Activated T-helper 17 cell treated with anti-CD3 and anti-CD28 coated beads, Interleukin-2, amount 50 U/mL, for 72 hours (primary cell): ENCODE measurements at places on chromosomes 11 and 22. TPM values are rescaled to one million over a fixed set of nuclear protein-coding genes. Genes with fewer than 3 reads are reported as not detected.

GRAP2 gene
- total RNA-seq = 94.2 TPM

NARS2 gene
- total RNA-seq = 21.1 TPM

DDTL gene
- 2.8 TPM for total RNA-seq

IGF2 gene
- 7.4 TPM for total RNA-seq

RFPL2 gene
- 0.30 TPM for total RNA-seq

SMPD1 gene
- total RNA-seq = 12.9 TPM

CAVIN3 gene
- 7.6 TPM for total RNA-seq

GRCh38 chr11:45238724-45239123 is 47.4 kb downstream of the SYT13 start:
- no peak for ATAC-seq

DNA sequence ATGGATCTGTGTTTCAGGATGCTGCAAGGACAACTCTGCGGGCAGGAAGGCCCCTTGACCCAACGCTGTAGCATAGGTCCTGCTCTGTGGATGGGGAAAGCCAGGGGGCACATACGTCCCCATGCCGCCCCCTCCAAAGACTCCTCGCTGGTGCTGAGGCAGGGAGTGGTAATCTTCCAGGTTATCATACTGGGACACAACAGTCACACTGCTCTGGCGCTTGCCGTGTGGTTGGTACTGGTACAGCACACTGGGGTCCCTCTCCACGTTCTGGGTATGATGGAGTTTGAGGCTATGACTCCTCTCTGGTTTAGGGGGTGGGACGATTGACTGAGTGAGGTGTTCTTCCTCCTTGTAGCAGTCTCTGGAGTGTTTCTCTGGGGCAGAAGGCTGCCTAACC is 26.2 kb upstream of the TP53AIP1 start:
- no peak for ATAC-seq

DNA sequence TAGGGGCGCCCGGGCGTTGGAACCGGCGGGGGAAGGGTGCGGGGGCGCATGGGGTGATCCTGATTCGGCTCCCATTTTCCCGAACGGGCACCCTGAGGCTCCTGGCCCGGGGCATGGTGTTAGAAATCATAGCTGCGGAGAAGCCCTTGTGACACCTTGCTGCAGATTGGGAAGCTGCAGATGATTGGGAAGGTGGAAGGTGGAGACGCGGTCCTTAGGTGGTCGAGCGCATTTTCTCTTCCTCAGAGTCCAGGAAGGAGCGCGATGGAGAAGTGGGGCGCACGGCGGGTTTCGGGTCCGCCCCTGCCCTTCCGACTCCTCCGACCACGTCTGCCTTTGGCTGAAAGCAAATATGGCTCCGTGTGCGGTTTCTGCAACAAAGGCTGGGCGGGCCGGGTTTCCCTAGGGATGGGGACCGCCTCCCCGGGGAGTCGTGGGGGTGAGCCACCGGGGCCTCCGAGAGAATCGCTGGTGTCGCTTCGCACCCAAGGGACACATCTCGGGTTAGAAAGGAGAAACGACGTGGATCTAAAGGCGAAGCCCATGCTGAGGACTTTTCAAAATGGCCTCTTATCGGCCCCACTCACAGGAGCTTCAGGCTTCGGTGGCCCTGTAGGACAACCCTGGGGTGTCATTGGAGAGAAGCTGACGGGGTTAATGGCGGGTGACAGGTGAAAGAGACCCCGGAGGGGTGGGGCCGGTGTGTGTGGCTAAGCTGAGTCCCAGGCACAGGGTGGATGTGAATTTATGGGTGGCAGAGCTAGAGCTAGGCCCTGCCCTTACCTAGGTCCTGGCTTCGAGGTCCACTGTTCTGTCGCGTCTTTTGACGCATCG is 707 bp upstream of the FTH1 start:
- peak; percentile 36 for ATAC-seq

DNA sequence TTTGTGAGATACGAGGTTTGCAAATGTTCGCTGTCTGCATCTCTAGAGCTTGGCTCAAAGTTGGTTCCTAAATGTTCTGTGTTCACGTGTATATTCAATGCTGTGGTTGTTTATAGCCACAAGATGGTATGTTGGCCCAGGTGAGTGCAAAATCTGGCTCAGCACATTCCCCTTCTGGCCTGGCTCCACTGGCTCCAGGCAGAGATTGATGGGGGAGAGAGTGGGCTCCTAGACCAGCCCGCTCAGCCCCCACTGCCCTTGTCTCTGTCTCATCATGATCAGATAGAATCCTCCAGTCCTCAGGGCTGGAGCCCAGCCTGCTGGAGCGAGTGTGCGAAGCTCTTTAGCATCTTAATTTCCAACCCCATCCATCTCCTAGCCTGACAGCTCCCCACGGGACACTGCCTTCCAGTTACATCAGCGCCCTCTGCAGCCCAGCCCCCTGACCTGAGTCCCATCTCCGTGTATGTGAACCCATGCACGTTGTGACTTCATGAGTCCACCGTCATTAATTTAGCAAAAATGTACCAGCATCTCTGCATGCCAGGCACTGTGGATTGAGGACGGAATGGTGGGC is 2.0 kb downstream of the P2RX3 start:
- ATAC-seq = no peak

GRCh38 chr11:116422556-116422955 is 350.2 kb downstream of the BUD13 start:
- no peak for ATAC-seq

DNA sequence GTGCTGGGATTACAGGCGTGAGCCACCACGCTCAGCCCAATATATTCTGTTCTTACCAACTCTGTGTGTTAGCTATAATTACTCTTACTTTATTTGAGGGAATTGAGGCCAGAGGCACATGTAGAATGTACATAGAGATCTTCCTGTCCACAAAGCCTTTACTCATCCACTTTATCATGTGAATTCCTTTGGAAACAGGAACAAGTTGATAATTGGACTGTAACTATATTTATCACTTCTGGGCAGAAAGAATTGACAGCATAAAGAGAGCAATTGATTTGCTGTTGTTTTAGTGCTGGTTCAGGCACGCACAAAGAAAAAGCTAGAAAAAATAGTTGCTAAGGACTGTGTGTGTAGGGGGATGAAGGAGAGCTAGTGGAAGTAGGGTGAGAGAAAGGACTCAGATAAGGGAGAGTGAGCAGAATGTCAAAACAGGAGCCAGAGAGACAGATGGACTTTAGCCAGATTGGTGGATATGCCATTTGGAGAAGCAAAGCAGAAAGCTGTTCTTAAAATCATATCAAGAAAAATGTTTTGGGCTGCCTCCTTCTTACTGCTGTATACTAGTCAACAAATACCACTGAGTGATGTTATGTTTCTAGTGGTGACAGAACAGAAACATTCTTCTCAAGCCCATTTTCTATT is 929.8 kb upstream of the CNTN5 start:
- ATAC-seq = no peak

DNA sequence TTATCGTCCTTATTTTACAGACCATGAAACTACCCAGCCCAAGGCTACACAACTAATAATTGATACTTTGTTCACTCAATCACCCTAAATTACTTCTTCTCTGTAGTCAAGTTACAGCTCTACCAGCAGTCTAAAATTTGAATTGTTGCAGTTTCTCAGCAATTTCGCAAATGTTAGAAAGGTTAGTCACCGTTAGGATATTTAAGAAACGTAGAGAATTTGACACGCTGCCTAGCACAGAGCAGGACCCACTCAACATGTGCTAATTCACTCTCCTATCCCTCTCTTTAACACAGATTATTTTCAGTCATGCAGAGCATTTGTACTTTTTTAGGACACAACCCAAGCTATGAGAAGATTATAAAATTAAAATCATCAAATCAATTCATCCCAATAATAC is 771.1 kb upstream of the LUZP2 start:
- no peak for ATAC-seq

DNA sequence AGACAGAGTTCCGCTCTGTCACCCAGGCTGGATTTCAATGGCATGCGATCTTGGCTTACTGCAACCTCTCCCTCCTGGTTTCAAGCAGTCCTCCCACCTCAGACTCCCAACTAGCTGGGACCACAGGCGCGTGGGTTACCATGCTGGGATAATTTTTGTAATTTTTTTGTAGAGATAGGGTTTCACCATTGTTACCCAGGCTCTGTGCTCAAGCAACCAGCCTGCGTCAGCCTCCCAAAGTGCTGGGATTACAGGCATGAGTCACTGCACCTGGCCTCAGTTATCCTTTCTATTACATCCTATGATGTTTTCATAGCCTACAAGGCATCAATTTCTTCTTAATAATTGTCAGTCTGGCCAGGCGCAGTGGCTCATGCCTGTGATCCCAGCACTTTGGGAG is 36.5 kb downstream of the LRRC74B start:
- no peak for ATAC-seq

GRCh38 chr11:108734956-108735559 is 70.2 kb downstream of the DDX10 start:
- ATAC-seq = no peak

- no peak for ATAC-seq
Measured at GRCh38 chr22:36222887-36223450, 16.4 kb downstream of the APOL2 start.

- ATAC-seq = no peak
Measured at GRCh38 chr11:29190313-29190712, 826.5 kb downstream of the KCNA4 start.

DNA sequence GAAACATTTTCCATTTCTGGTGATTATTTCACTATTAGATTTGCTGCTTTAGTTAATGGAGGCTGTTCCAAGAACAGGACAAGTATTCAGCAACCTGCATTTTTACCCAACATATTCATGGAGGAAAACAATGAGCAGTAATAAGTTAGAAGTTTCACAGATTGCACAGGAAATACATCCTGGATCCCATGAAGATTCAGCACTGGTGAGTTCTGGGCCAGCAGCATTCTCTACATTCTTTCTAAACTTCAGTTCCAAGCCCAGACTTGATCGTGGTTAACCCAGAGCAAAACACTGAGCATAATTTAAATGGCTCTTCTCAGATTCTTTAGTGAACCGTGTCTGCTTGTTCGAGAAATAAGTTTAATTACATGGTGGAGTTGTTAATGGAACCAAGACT is 3.8 kb downstream of the FJX1 start:
- ATAC-seq = no peak

- ATAC-seq = no peak
Measured at GRCh38 chr11:66489636-66490035, 9.4 kb downstream of the DPP3 start.

DNA sequence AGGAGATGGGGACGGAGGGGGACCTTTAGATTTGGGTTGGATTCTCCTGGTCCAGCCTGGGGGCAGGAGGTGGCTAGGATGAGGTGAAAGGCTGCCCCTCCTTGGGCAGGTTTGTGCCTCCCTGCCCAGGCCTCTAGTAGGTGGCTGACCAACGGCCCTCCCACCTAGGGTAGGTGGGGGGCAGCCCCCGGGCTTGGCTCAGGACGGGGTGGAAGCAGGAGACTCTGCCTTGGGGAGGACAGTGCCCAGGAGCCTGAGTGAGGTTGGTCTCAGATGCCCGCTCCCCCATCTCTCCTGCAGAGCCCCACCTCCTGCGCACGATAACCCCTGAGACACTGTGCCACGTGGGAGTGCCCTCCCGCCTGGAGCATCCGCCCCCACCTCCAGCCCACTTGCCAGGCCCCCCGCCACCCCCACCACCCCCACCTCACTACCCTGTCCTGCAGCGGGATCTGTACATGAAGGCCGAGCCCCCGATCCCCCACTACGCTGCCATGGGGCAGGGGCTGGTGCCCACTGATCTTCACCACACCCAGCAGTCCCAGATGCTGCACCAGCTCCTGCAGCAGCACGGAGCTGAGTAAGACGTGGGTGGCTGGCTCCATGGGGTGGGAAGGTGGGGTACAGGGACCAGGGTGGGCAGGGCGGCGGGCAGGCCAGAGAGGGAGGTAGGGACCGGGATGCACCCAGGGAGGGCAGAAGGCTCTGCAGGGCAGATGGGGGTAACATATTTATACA is 17.7 kb downstream of the MYRF start:
- no peak for ATAC-seq
